ENCODE measurements at places on chromosomes 4 and X.

DNA sequence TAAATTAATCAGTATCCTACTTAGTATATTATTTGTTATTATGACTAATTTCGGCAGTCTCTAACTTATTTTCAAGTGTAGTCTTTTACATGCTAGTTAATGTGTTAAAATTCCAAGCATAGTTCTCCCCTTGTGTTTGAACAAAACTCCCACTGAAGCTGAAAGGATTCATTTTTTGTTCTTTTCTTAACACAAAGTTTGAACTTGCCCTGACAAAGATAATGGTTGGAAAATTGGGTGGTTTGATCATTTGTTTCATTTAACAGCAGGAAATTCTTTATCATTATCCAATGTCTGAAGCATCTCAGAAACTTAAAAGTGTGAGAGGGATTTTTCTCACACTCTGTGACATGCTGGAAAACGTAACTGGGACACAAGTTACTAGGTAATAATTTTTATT lies 36.0 kb downstream of the INTU start:
- no peak for DNase-seq

- DNase-seq = no peak
Observed at GRCh38 chr4:21032089-21032645, 331.9 kb downstream of the PACRGL start.

- DNase-seq = no peak
Observed at GRCh38 chr4:2321279-2322196, 59.6 kb upstream of the MXD4 start.

DNA sequence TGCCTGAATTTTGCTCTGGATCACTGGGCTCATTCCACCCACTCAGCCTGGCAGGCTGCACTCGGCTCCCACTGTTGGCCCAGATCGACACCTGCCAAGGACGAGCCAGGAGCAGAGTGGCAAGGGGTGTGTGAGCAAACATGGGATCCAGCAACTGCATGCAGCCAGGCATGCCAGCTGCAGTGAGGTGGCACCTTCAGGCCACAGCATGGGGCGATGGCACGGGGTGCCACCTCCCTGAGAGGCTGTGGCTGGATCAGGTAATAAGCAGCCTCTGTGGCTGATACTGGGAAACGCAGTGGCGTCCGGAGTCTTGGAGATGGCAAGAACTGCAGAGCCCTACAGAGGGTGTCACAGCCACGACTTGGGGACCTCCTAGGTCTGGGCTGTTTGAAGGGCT lies 244.5 kb upstream of the FSTL5 start:
- DNase-seq = no peak

DNA sequence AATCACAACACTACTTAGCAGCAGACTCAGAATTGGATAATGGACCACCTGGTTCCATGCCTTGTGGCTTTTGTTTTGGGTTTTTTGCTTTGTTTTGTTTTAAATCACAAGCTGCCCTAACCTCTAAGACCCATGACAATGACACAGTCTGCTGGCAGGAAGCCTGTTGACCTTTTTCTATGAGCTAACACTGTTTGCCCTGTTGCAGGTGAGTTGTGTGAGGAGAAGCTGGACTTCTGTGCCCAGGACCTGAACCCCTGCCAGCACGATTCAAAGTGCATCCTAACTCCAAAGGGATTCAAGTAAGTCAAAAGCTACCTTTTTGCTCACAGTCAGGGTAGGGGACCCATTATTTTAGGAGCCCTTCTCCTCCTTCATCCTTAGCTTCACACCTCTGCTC lies 110.8 kb upstream of the PACRGL start:
- DNase-seq = no peak

- DNase-seq = no peak
Observed at GRCh38 chrX:98924511-98924910, 1485.6 kb downstream of the PCDH19 start.

DNA sequence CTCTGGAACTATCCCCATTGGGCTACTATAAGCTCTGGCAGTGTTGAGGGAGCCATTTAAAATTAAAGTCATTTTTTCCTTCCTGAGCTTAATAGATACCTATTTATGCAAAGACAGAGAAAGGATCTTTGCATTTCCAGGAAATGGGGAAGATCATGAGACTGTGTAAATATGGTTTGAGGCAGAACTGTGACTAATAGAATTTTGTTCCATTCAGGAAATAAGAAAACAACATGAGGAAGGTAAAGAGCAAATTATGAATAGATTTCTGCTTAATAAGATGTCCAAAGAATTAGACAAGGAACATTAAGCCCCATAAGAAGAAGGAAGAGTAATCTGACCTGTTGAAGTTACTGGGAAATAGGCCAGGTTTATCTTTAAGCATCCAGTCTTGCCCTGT lies 17.8 kb upstream of the TBC1D19 start:
- DNase-seq = no peak

DNA sequence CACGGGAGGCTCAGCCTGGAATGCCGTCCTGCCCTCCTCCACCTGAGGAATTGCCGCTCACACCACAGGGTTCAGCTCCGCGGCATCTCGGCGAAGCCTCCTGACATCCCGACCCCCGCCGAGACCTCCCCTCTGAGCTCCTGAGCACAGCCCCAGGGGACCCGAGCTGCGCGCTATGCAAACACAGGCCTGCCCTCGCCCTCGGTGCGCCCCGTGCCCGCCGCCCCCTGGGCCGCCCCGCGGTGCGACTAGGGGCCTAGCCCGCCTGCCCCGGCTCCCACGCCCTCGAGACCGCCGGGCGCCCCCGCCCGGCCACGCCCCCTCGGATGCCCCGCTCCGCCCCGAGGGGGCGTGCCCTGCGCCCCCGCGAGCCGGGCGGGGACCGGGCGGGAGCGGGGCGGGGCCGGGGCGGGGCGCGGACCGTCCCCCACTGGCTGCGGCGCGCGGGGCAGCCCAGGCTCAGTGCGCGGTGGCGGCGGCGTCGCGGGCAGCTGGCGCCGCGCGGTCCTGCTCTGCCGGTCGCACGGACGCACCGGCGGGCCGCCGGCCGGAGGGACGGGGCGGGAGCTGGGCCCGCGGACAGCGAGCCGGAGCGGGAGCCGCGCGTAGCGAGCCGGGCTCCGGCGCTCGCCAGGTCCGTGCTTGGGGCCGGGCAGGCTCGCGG lies at the start of gene FGFR3:
TSS of gene FGFR3 (plus strand) at position 462 of the 664 bp plus-strand sequence. CDS start 642 bp downstream, outside the sequence.
- DNase-seq = peak; percentile 24

GRCh38 chrX:38282049-38282448 lies 45.3 kb downstream of the RPGR start:
- no peak for DNase-seq

GRCh38 chr4:121100093-121100775 lies 27.9 kb upstream of the NDNF start:
- no peak for DNase-seq

- no peak for DNase-seq
Observed at GRCh38 chr4:172721659-172722058, 447.0 kb upstream of the GALNT7 start.

- no peak for DNase-seq
Observed at GRCh38 chrX:55709735-55710134, 7.8 kb upstream of the RRAGB start.

DNA sequence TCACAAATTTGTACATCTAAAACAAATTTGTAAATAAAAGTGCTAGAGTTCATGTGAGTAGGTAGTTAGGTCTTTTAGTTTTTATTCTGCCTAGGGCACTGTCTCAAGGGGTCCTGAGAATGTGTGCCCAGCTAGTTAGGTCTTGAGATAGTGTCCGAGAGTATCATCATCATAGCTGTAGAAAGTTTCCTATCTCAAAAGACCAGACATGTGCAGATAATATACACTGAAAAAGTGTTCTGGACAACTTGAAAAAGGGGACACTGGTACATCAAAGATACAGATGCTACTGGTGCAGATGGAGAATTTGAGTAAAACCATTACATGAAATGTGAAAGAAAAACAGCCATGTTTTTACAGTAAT lies 1.8 kb upstream of the ZCCHC4 start:
- no peak for DNase-seq

DNA sequence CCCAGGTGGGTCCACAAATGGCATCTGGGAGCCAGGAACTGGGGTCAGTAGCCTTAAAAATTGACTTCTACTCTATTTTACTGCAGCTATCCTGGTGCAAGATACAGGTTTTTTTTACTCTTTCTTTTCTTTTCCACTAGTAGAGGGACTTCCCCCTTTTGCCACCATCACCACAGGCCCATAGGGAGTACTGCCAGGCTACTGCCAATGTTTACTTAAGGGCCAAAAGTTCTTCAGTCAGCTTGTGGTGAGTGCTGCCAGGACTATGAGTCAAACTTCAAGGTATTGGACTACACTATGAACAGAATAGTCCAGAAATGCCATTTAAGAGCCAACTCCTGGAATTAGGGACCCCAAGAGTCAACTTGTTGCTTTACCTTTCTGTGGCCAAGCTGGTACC lies 94.7 kb downstream of the EDA2R start:
- DNase-seq = no peak

DNA sequence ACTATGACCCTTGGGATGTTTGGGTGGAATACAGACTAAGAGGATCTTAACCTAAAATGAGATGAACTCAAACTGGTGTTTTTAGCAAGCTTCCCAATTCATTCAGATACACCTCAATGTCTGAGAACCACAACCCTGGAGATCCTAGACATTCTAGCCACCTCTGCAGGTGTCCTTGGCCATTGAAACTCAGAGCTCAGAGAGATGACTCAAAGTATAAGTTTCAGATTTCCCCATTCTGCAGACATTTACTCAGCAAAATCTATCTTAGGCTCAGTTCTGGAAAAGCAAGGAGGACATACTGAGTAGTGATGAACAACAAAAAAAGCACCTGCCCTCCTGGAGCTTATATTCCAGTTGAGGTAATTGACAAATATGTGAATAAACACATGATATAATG lies 47.8 kb downstream of the COMMD8 start:
- DNase-seq = no peak

DNA sequence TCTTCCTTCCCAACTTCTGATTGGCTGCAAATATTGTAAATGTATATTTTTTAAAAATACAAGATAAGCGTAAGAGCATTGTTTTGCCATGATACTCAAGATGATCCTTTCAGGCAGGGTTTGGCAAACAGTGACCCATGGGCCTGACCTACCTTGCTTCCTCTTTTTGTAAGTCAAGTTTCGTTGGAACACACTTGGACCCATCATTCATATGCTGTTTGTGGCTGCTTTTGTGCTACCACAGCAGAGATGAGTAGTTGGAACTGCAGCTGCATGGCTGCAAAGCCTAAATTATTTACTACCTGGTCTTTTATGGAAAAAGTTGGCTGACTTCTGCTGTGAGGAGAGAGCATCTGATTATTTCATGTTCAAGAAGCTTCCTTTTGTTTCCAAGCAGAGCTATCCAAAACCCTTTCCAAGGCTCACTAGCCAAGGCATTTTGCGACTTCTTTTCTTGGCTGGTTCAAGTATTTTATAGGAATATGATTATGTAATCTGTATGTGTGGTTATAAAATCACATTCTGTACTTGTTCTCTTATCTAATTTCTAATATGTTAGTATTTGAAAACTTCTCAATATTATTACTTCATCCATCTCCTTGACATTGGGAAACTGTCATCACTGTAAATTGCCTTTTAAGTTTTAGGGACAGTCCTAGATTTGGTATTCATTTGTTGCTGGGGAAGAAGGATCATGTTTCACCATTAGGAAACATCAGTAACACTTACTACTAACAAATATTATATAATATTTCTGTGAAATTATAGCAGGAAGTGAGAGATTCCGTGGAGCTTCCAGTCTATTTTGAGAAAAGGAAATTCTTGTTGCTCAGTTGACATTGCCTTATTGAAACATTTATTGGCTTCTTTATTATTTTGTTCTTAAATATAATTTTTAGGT lies 109.2 kb downstream of the ARHGAP10 start:
- no peak for DNase-seq

Data from CD4-positive, alpha-beta T cell treated with Interleukin-21 for 1 hour (primary cell).